ENCODE measurements at places on chromosomes 16 and 17. TPM values are rescaled to one million over a fixed set of nuclear protein-coding genes. Genes with fewer than 3 reads are reported as not detected.

The KCNG4 gene
- total RNA-seq: not detected

DNA sequence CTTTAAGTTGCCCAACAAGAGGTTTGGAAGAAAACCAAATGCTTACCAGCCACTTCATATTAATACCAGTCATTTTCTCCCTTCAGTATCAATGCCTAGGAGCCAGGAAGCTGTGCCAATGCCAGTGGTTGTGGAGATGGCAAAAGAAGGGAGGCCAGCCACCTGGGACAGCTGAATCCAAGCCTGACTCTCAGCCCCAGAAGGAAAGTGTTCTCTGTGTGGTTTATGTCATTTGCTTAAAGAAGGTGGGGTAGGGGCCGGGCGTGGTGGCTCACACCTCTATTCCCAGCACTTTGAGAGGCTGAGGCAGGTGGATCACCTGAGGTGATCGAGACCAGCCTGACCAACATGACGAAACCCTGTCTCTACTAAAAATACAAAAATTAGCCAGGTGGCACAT lies 13.4 kb downstream of the C17orf78 start:
- H3K27ac ChIP-seq: no peak overlapping the region
- DNase-seq: no peak
- H3K27me3 ChIP-seq: no peaks in the 10 kb centered on the region

DNA sequence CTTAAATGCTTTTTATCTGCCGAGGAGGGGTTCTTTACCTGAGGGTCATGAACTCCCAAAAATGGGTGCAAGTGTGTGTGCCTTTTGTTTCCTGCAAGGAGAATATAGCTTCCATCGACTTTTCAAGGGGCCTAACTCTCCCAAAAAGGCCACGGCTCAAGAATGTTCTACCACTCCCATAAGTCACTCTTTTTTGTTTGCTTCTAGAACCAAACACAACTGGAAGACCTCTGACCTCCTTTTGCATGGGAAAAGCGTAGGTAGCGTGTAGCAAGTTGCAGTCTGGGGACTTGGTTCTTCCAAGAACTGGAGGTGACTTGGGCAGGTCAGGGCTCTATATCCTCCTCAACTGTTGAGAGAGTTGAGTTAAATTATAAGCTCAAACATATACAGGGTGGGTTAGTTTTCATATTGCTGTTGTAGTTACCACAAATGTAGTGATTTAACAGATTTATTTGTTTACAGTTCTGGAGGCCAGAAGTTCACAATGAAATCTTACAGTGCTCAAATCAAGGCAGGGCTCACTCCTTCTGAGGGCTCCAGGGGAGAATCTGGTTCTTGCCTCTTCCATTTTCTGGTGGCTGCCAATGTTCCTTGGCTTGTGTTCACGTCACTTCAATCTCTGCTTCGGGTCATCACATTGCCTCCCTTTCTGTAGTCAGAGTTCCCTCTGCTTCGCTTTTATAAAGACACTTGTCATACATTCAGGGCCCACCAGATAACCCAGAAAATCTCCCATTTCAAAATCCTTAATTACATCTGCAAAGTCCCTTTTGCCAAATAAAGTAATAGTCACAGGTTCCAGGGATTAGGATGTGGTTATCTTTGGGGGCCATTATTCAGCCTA lies 1.4 kb downstream of the TMEM97 start:
- peak overlapping the region; percentile 92 for H3K4me3 ChIP-seq
- H3K4me1 ChIP-seq: peaks cover 26% of the 10 kb centered on the region
- peaks cover 5% of the 10 kb centered on the region for H3K36me3 ChIP-seq
- H3K27me3 ChIP-seq: peaks cover 3% of the 10 kb centered on the region
- peak overlapping the region; percentile 73 for H3K27ac ChIP-seq

DNA sequence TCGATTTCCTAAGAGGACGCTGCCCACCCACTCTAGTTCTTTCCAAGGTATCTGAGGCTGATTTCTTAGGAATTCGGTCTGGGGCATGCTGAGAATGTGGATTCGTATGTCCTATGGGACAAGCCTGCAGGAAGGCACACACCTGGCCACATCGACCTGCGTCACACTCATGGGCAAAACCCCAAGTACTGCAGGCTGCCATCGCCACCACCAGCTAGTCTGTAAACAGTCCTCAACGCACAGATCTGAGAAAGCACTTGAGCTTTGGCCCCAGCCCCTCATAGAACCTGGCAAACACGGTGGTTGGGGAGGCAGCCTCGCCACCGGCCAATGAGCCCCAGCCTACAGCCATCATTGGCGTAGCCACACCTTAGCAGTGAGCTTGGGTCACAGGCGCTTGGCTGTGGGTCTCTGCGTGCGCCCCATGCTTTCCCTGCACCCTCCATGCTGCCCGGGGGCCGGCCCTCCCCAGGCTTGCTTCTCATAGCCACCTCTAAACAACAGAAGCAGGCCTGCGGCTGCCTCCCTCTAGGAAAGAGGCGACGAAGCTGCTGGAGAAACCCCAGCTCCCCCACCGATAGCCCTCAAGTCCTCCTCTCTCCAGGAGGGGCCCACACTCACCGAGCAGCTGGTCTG lies 75.1 kb downstream of the ZNF778 start:
- peaks cover 16% of the 10 kb centered on the region for H3K27me3 ChIP-seq
- peak overlapping the region; percentile 44 for H3K27ac ChIP-seq
- H3K36me3 ChIP-seq: peaks cover 18% of the 10 kb centered on the region
- DNase-seq: no peak
- H3K4me1 ChIP-seq: peaks cover 19% of the 10 kb centered on the region
- no peak overlapping the region for H3K4me3 ChIP-seq

DNA sequence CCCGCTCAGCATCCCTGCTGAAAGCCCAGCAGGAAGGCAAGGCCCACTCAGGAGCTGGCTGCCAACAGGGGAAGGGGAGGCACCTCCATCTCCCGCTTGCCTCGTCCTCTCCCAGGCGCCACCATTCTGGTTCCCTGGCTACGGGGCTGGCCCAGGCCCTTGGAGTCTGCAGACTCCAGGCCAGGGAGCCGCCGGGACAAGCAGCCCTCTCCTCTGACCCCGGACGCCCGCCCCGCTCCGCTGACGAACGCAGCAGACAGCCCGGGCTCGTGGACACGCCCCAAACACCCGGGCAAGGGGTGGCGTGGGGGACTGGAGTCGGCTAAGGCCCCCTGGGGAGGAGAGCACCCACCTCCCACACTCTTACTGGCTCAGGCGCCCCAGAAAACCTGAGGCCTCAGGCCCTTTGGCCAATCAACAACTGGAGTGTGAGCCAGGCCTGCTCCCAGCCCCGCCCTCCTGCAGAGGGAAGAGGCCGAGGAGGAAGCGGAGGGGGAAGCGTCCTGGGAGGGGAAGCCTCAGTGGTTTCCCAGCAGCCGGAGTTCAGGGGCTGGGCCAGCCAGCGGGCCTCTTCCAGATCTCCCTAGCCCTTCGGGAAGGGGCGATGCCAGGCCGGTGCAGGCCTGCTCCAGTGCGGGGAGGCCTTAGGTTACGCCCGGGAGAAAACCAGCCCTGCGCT lies 4.2 kb downstream of the MNT start:
- peak overlapping the region; percentile 99 for H3K27ac ChIP-seq
- peak overlapping the region; percentile 83 for H3K4me3 ChIP-seq
- peaks cover 15% of the 10 kb centered on the region for H3K27me3 ChIP-seq
- H3K36me3 ChIP-seq: peaks cover 7% of the 10 kb centered on the region
- peaks cover 54% of the 10 kb centered on the region for H3K4me1 ChIP-seq

The TMEM95 gene
- total RNA-seq: not detected

The GUCY2D gene
- total RNA-seq: not detected

The DNASE1L2 gene
- 0.82 TPM for total RNA-seq

DNA sequence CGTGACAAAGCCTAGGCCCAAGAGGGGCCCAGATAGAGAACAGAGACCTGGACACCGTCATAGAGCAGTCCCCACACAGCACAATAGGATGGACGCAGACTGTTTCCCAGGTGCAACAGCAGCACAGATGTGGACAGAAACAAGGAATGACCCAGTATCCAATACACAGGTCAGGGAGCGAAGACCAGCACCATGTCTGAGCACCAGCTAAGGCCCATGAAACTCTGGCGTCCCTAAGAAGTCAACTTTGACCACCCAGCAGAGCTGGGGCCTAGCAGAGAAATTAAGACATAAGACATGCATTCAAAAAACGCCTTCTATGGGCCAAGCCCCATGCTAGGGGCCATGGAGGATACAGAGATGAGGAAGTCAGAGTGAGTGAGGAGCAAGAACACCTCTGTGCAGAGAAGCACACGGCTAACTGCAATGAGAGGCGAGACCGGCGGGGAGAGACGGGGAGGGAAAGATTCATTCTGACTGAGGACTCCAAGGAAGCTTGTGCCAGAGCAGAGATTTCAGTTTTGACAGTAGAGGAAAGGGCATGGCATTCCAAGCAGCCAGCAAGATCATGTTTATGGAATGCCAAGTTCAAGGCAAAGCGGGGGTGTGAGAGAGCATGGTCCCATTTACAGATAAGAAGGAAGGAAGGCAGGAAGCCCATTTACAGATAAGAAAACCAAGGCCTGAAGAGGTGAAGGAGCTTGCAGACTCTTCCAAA lies 50.8 kb downstream of the PITPNM3 start:
- H3K36me3 ChIP-seq: no peaks in the 10 kb centered on the region
- peak; percentile 26 for DNase-seq
- H3K27me3 ChIP-seq: peaks cover 6% of the 10 kb centered on the region
- H3K4me1 ChIP-seq: no peaks in the 10 kb centered on the region
- peak overlapping the region; percentile 12 for H3K4me3 ChIP-seq
- H3K27ac ChIP-seq: peak overlapping the region; percentile 28

- peaks cover 21% of the 10 kb centered on the region for H3K36me3 ChIP-seq
- peaks cover 5% of the 10 kb centered on the region for H3K27me3 ChIP-seq
- peak overlapping the region; percentile 38 for H3K4me3 ChIP-seq
- peak overlapping the region; percentile 85 for H3K27ac ChIP-seq
- peak; percentile 48 for DNase-seq
These were observed 127.0 kb downstream of the ABCC6 start for GRCh38 chr16:16096121-16096857.

DNA sequence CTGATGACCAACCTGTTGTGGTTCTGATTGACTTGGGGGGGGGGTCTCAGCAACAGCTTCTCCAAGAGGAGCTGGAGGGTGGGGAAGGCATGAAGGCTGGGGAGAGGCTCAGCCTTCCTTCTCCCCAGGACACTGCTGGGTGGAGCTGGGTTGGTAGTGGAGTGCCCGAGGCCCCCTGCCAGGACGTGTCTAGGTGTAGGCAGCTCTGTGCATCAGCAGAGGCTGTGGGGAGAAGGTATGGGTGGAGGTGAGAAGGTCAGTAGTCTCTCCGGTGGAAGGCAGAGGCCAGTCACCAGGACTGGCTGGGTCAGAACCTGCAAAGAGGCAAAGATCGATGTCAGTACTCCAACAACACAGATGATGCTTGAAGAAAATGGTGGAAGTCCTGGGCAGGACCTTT lies 3.9 kb downstream of the CHAD start:
- no peak overlapping the region for H3K4me3 ChIP-seq
- no peaks in the 10 kb centered on the region for H3K36me3 ChIP-seq
- peaks cover 18% of the 10 kb centered on the region for H3K27me3 ChIP-seq
- H3K4me1 ChIP-seq: no peaks in the 10 kb centered on the region
- no peak for DNase-seq

DNA sequence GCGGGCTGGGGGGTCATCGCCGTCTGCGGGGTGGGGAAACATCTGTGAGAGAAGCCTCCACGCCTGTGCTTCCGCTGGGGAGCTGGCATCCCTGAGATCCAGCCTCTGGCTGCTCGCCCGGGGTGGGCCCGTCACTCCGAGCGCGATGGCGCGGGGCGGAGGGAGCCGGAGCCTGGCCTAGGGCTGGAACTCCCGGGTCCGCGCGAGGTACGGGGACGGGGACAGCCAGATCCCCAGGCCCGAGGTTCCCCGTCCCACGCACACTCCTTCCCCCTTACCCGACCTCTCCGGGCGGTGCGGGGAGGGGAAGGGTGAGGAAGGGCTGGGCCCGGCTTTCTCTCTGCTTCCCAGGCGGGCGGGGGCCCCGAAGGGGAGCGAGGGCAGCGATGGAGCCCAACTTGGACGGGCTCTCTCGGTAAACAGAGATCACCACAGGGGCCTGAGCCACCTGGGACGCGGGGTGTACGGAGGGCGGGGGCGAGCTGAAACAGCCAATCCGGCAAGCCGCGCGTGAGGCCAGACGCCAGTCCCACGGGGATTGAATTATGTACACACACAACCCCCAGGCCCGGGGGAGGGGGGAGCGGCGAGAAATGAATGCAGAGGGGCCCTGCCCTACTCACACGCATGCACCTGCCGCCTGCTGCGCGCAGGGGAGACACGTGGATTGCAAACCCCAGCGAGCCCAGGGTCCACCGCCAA lies at the start of gene SLC16A11:
SLC16A11 (minus strand) TSS at position 596 of the 702 bp plus-strand sequence; CDS start at position 17, 579 bp downstream.
- H3K36me3 ChIP-seq: no peaks in the 10 kb centered on the region
- no peak within 1 kb of the TSS for H3K27ac ChIP-seq
- H3K27me3 ChIP-seq: peaks cover 21% of the 10 kb centered on the region
- no peak for DNase-seq
- no peak within 1 kb of the TSS for H3K4me3 ChIP-seq
- H3K4me1 ChIP-seq: peaks cover 12% of the 10 kb centered on the region

Measured in HFFc6 (cell line).